Endothelial cell (in vitro differentiated cells): ENCODE measurements at places on chromosomes 12 and 14.
A peak's percentile ranks its signal among the peaks of the same experiment; 100 is the strongest.

DNA sequence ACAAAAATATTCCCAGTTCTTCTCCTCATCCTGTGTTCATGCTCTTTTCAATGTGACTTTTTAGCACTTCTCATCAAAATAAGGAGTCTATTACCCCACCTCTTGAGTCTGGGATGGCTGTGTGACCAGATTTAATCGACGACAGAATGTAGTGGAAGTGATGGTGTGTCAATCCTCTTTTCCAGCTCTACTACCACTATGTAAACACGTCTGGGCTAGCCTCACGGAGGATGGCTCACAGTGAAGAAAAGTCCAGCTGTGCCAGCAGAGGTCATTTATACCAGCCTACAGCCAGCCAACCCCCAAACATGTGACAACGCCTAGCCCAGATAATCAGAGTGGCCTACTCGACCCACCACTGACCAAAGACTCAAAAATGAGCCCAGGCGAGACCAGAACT is 37.3 kb upstream of the FGF6 start:
- DNase-seq, result no peak

- no peak for DNase-seq
Observed at GRCh38 chr14:64806202-64806861, 73.4 kb downstream of the SPTB start.

GRCh38 chr14:26766726-26767125 is 168.9 kb upstream of the NOVA1 start:
- no peak for DNase-seq

GRCh38 chr12:70641691-70642090 is 4.5 kb upstream of the PTPRB start:
- no peak for DNase-seq

GRCh38 chr12:108744021-108744897 is 12.9 kb upstream of the CORO1C start:
- DNase-seq, result no peak

DNA sequence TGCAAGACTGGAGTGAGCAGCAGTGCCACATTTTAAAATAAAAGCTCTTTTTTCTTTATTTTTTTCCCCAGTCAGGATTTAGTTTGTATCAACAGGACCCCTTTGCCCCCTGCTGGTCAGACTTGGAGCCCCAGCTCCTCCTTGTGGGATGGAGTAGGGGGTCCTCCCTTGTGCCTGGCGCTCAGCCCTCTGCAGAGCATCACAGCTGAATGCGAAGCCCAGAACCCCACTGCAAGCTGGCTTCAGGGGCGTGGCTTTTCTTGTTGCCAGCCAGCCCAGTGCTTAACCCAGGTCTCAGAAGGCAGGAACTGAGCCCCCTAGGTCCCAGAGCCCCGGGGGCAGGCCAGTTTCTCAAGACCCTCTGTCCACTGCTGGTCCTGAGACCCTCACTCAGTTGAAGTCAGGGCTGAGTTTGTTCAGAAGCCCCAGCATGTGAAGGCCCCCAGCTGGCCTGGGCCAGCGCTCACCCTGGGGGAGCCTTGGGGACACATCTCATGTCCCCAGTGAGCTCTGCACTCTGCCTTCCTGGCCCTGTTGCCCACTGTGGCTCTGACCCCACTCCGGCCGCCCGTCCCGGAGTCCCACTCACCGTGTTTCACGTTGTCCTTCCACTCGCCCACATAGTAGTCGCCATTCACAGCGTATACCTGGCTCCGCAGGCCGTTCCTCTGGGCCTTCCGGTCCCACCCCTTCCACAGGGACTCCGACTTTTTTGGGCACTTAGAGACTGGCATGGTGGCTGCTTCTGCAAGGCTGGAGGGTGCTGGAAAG is 519 bp downstream of the MORN3 start:
- DNase-seq, result peak; percentile 79

- DNase-seq, result no peak
Observed at GRCh38 chr12:51949342-51950030, 2.0 kb upstream of the ACVR1B start.

DNA sequence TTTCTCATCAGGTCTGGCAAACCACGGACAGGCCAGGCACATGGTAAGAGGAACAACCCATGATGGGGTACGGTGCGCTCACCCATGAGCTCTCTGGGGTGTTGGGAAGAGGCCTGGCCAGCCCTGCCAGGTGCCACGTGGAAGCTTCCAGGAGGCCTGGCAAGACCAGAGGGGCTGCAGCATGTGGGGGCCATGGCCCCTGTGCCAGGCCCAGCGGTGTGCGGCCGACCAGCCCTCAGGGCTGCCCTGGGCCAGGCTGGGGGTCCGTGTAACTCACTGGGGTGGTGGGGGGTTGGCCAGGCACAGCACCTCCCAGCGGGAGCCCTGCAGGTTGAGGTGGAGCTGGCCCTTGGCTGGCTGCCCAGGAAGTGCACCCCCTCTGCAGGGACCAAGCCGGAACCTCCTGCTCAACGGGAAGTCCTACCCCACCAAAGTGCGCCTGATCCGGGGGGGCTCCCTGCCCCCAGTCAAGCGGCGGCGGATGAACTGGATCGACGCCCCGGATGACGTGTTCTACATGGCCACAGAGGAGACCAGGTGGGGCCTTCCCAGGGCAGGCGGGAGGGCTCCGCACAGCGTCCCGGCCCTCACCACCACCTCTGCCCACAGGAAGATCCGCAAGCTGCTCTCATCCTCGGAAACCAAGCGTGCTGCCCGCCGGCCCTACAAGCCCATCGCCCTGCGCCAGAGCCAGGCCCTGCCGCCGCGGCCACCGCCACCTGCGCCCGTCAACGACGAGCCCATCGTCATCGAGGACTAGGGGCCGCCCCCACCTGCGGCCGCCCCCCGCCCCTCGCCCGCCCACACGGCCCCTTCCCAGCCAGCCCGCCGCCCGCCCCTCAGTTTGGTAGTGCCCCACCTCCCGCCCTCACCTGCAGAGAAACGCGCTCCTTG is 4.9 kb upstream of the CRIP2 start:
- no peak for DNase-seq

DNA sequence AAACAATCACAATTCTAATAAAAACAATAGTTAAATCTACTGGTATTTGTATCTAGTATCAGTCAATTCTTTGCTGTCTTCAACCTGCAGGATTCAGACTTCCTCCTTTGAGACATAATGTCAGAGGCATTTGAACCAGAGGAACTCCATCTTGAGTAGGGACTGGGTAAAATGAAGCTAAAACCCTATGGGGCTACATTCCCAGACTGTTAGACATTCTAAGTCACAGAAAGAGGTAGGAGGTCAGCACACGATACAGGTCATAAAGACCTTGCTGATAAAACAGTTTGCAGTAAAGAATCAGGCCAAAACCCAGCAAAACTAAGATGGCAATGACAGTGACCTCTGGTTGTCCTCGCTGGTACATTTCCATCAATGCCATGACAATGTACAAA is 48.2 kb upstream of the MAP3K9 start:
- no peak for DNase-seq

DNA sequence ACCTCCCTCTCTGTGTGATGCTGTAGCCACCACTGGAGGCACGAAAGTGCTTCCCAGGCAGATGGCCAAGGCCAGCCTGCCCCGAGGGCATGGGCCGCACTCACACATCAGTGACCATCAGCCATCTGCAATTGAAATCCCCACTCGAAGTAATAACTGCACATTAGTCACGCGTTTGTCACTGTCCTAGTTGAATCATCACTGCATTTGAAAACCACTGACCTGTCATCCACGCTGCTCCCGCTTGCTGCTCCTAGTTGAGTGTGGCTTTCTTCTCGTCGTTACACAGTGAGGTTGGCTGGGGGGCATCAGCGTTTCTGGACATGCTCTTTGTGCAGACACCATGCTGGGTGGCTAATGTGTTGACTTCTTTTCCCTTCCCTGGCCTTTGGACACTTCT is 176.1 kb downstream of the ADGRD1 start:
- DNase-seq, result no peak

DNA sequence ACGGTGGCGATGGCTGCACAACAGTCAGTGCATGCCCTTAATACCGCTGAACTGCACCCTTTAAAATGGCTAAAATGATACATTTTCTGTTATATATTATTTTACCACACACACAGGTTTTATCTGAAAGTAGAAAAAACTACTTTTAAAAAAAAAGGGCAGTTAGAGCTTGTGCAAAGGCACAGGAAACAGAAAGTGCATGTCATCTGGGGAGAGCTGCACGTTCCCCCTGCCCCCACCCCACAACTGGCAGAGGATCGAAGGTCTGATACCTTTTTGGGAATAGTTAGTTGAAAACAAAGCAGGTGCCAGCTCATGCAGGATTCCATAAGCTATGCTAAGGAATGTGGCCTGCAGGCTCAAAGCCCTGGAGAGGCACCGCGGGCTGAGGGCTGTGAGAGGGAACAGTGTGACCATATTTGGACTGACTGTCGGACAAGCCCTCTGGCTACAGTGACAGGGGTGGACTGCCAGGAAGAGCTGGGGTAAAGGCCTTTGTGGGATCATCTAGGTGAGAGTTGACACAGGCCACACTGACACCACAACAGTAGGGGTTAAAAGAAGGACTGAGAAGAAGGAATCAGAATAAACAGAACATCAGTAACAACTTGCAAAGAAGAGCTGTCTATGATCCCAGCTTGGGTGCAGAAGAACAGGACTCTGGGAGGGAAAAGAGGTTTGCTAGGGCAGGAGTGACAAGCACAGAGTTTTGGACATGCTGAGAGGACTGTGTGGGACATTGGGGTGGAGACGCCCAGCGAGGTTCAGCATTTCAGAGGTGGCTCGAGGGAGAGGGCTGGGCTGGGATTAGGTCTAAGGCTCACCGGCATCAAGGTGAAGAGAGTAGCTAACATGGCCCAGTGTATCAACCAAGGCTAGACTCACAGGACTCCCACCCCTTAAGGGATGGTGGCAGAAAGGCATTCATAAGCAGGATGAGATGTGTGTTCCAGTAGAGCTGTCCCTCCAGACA is 54.6 kb downstream of the ACTN1 start:
- no peak for DNase-seq

- DNase-seq, result no peak
Observed at GRCh38 chr14:98956181-98956580, 315.8 kb downstream of the BCL11B start.

DNA sequence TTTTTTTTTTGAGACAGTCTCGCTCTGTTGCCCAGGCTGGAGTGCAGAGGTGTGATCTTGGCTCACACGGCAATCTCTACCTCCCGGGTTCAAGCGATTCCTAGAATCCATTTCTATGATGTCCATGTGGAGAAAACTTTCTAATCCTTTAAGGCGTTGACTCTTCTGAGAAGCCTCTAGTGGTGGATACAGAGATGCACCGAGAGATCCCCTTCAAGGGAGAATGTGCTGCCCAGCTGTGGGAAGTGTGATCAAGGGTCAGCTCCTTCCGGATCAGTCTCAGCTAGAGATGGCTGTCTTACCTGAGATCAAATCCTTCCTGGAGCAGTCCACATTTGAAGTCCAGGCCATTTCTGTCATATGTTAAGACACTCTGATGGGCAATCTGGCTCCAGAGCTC is 92.7 kb upstream of the HECTD1 start:
- DNase-seq, result no peak

- DNase-seq, result no peak
Observed at GRCh38 chr14:29861996-29862395, 65.7 kb downstream of the PRKD1 start.

GRCh38 chr12:95762123-95762785 is 28.3 kb downstream of the NTN4 start:
- DNase-seq, result no peak

DNA sequence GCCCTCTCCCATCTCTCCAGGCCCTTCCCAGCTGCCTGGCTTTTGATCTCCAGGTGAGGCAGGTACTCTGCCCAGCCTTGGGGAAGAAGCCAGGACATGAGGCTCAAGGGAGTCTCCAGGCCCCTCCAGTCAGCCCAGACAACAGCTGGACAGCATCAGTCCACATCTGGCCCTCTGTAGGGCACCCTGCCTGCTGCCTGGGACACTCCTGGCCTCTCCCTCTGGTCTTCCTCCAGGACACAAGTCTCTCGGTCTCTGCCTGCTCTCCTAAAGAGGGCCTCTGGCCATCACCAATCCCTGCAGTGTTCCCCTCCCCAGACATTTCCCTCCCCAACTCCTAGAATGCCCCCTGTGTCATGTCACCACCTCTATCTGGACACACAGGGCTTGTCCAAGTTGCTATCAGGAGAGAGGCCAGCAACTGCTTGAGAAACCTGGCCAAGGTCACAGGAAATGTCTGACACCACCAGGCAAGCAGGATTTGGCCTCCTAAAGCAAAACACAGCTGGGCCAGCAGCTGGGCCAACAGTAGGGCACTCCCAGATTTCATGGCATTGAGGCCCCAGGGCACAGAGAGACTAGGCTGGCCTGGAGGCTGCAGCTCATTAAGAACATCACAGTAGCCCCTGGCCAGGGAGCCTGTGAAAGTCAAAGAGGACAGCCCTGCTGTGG is 29.0 kb downstream of the LTBP2 start:
- no peak for DNase-seq
